ENCODE measurements at places on chromosomes 12 and 14.

DNA sequence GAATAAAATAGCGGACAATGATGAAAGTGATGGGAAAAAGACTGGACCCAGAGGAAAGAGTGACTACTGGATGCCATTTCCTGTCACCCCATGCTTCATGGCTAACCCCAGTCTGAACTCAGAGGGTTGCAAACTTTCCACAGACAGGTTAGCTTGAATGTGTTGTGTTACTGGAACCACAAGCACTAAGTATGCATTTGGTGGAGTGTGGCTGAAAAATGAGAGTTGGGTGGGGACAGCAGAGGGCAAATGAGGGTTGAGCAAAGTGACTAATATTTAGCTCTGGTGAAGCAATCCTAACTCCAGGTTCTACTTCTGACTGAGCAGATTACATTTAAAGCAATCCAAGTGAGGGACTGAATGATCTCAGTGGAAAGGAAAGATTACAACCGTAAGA is 1.6 kb downstream of the SLC16A7 start:
- H3K27ac ChIP-seq = peak overlapping the region; percentile 83
- H3K4me1 ChIP-seq = peaks cover 7% of the 10 kb centered on the region
- peak overlapping the region; percentile 67 for H3K4me3 ChIP-seq
- DNase-seq = peak; percentile 32
- no peaks in the 10 kb centered on the region for H3K27me3 ChIP-seq

DNA sequence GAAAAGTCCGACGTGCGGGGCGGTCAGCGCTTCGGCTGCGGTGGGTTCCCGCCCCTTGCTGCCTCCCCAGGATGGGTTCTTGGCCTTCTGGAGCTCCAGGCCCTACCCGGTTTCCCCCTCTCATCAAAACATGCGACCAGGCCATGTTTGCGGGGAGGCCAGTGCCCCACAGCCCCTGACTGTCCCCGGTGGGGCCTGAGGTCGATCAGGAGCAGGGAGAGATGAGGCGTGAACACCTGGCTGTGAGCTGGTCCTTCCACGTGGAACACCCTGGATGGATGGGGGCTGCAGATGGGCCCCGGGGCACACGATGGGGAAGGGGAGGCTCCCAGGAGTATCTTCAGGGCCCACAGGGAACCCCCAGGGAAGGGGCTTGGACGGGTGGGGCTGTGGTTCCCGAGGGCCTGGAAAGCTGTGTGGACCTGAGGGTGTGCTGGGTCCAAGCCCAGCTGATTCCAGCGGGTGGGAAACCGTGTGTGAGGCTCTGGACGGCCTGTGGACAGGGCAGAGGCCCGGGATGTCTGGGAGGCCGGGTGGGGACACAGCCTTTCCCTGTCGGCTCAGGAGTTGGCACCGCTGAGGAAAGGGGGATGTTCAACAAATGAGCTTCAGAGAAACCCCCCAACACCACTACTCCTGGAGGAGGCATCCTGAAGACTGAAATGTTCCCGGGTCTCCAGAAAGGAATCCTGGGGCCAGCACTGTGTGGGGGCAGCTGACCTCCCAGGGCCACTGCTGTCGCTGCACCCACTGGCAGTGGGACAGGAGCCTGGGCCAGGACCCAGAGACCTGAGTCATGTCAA is 187.0 kb upstream of the C14orf180 start:
- H3K36me3 ChIP-seq = no peaks in the 10 kb centered on the region
- H3K27ac ChIP-seq = peak overlapping the region; percentile 69
- no peak for DNase-seq
- H3K4me1 ChIP-seq = peaks cover 78% of the 10 kb centered on the region

DNA sequence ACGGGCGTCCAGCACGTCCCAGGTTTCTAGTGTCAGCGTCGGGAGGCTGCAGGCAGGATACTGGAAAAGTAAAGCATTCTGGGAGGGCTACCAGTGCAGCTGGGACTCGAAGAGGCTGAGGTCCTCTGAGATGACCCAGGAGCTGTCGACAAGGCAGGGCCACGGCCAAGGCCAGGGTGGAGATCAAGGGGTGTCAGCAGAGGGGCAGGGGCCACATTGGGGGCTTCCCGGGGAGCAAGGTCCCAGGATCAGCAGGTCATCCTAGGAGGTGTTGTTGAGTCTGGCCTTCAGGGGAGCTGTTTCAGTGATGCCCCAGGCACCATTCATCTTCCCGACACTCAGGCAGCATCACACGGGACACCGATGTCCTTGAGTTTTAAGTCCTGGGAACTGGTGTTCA is 377.8 kb upstream of the SFSWAP start:
- no peaks in the 10 kb centered on the region for H3K36me3 ChIP-seq
- no peaks in the 10 kb centered on the region for H3K27me3 ChIP-seq
- H3K27ac ChIP-seq = no peak overlapping the region
- no peak for DNase-seq
- no peaks in the 10 kb centered on the region for H3K4me1 ChIP-seq
- no peak overlapping the region for H3K4me3 ChIP-seq

- H3K27ac ChIP-seq = no peak overlapping the region
- H3K27me3 ChIP-seq = no peaks in the 10 kb centered on the region
- peaks cover 24% of the 10 kb centered on the region for H3K4me1 ChIP-seq
These were observed 10.3 kb upstream of the INF2 start for GRCh38 chr14:104678901-104679705.

GRCh38 chr14:61780125-61780524 is 17.9 kb downstream of the SNAPC1 start:
- peaks cover 6% of the 10 kb centered on the region for H3K36me3 ChIP-seq
- peaks cover 5% of the 10 kb centered on the region for H3K4me1 ChIP-seq
- H3K27ac ChIP-seq = no peak overlapping the region
- no peaks in the 10 kb centered on the region for H3K27me3 ChIP-seq
- H3K4me3 ChIP-seq = no peak overlapping the region

DNA sequence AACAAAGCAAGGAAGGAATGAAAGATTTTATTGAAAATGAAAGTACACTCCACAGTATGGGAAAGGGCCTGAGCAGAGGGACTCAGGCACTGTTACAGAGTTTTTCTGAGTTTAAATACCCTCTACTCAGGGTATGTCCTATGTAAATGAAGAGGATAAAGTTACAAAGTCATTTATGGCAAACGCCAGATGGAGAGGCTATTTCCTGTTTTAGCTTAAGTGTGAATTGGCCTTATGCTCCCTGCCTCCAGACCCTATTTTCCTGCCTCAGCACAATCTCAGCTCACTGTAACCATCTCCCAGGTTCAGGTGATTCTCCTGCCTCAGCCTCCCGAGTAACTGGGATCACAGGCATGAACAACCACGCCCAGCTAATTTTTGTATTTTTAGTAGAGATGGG is 6.8 kb upstream of the PHC1 start:
- H3K4me3 ChIP-seq = no peak overlapping the region
- no peak for DNase-seq
- no peaks in the 10 kb centered on the region for H3K4me1 ChIP-seq
- H3K27me3 ChIP-seq = no peaks in the 10 kb centered on the region

Data from effector memory CD4-positive, alpha-beta T cell (primary cell).